Hepatocyte (in vitro differentiated cells): ENCODE measurements at places on chromosomes 13 and 19. TPM values are rescaled to one million over a fixed set of nuclear protein-coding genes. Genes with fewer than 3 reads are reported as not detected.

The MISP3 gene
- total RNA-seq: 3.7 and 4.9 TPM in 2 replicates

DNA sequence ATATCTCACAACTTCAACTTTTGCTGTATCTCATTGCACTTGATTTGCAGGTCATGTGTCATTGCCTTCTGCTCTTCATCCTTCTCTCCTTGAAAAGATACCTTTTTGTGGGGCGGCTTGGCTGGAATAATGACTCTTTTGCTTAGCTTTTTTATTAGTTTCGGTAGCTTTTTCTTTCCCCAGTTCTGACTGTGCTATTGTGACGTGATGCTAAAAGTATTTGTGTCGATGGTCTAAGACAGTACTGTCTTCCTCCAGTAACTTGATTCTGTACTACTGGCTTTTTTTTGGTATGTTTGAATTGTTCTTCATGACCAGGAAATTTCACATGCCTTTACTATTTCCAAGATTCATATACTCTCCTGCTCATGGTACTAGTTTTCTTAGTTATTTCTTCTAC is 63.1 kb downstream of the SLITRK1 start:
- DNase-seq: no peak

DNA sequence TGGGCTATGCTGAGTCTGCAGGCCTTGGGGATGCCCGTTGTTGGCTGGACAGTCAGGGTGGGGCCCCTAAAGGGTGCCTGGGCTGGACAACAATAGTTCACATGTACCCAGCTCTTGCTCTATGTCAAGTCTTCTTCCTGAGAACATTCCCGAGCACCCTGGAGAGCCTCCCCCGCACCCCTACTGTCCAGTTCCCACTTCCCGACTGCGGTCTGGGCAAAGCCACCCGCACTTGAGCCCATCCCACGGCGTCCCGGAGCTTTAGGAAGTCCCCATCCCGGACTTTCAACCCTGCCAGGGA is 1.1 kb upstream of the MPND start:
- no peak for DNase-seq

The THSD8 gene
- total RNA-seq: not detected in 2 replicates

The LGALS14 gene
- total RNA-seq: 0.88 and 1.2 TPM in 2 replicates

The FCAR gene
- total RNA-seq: not detected in 2 replicates

- DNase-seq: no peak
These were observed 6.6 kb upstream of the OR10H5 start for GRCh38 chr19:15780610-15781418.

DNA sequence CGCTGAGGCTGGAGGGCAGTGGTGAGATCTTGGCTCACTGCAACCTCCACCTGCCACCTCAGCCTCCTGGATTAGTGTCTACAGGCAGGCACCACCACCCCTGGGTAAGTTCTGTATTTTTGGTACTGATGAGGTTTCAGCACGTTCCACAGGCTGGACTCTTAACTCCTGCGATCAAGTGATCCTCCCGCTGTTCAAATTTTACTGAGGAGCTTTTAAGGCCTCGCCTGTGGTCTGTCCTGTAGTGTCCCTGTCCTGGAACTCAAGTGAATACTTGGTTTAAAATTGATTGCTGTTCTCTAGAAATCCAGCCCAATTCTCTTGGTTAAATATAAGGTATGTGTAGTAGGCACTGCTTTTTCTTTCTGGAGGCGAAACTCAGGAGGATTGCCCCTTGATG is 65.2 kb downstream of the DPRX start:
- DNase-seq: no peak

The ITGBL1 gene
- total RNA-seq: 0.33 TPM in 1 of 2 replicates, not detected in the other

- no peak for DNase-seq
These were observed 697.8 kb downstream of the DACH1 start for GRCh38 chr13:71169180-71169579.

The MRPL4 gene
- total RNA-seq: 40.1 and 43.7 TPM in 2 replicates

GRCh38 chr19:3304871-3305423 is 61.4 kb upstream of the NFIC start:
- DNase-seq: peak; percentile 77

The LILRA2 gene
- not detected in 2 replicates for total RNA-seq

DNA sequence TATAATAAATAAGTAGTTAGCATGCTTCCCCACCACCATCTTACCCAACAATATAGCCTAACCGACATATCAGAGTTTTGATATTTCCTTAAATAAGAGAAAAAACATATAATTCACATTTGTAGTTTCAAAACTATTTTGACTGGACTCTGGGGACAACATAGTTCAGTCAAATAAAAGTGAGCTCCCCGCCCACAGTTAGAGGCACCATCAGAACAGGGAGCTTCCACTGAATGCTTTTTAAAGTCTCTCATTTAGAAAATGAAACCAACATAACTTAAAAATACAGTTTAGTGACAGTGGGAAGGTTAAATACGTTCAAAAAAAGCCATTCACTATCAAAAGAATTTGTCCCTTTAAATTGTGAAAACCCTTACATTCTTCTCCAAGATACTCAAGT is 92.8 kb downstream of the EPSTI1 start:
- no peak for DNase-seq

DNA sequence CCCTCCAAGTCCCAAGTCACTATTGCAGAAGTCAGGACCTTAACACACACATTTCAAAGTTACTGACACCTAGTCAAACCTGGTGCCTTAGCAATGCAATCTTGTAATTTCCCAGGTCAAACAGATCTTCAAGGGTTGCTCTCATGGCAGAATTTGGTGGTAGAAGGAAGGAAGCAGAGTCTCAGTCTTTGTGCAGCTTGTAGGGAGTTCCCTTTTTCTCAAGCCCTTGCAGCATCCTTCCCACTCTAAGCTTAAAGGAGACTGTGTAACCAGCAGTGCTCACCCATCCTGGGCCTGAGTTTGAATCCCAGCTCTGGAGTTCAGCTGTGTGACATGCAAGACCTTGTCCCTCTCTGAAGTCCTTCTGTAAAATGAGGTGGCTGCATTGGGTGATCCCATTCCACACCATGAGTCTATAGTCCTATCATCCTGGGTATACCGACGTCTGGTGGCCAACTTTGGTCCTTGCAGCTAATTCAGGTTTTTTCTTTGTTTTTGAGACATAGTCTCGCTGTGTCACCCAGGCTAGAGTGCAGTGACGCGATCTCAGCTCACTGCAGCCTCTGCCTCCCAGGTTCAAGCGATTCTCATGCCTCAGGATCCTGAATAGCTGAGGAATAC is 9.8 kb downstream of the SIGLEC10 start:
- DNase-seq: peak; percentile 50

The ZNF345 gene
- total RNA-seq: 4.8 and 7.9 TPM in 2 replicates

DNA sequence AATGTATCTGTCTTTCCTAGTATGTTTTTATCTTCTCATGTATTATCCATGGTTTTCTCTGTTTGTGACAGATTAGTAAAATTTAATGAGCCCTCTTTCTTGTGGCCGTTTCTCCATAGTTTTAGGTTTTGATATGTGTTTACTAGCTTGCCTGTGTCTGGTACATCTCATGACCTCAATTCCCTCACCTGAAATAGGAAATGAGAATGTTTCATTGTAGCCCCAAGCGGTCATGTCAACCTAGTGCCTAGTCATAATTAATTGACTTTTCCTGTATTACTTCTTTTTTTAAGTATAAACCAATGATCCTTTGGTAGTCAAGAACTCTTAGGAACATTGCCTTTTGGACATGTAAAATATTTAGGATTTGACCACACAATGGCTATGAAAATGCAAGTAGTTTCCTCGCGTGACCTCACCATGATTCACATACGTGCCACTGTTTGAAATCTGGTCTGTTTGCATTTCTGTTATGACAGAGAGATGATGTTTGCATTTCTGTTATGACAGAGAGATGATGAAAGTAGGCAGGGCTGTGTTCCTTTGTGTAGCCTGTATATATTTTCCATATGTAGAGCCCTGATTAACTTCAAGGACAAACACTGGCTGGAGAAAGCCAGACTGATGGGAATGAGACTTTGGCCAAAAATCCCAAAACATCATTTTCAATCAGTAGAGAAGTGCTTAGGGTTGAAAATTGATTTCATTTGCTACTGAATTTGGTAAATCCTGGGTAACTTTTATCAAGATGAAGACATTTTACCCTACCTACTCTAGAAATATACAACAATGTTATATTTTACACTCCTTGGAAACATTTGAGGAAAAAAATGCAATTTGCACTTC is 104.8 kb downstream of the TNFRSF19 start:
- peak; percentile 28 for DNase-seq

- peak; percentile 33 for DNase-seq
These were observed 1.0 kb upstream of the ZNF529 start for GRCh38 chr19:36573895-36574720.

The SBNO2 gene
- total RNA-seq: 15.2 and 15.6 TPM in 2 replicates

DNA sequence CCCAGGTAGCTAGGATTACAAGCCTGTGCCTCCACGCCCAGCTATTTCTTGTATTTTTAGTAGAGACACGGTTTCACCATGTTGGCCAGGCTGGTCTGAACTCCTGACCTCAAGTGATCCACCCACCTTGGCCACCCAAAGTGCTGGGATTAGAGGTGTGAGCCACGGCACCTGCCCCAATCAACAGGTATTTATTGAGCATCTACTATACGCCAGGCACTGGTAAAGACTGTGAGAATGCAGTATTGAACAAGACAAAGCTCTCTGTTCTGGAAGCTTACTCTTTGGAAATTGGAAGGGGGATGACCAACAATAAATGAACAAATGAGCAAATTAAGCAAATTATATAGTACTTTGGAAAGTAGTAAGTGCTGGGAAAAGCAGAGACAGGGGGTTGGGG is 21.4 kb upstream of the ERCC1 start:
- DNase-seq: no peak

DNA sequence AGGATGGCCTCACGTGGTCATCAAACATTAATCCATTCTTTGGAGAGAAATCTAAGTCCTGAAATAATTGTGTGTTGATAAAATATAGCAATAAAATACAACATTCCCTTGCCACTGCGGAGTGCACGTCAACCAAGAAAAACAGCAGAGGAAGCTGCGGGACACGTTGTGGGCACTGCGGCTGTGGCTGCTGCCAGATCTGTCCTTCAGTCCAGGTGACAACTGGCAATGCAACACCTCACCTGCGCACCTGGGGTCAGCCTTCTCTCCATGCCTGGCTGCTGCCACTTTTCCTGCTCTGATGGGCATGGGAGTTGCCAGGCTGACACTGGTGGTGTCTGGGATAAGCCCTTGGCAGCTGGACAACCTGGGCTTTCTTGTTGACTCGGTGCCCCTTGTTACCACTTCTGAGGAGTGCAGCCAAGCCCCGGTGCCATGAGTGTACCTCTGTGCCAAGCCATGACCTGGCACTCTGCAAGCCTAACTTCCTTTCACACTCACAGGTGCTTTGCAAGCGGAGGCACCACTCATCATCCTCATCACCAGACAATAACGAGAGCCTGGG is 251.6 kb upstream of the TSHZ3 start:
- DNase-seq: no peak

- no peak for DNase-seq
These were observed 66.0 kb downstream of the ABCC4 start for GRCh38 chr13:95235199-95235756.

DNA sequence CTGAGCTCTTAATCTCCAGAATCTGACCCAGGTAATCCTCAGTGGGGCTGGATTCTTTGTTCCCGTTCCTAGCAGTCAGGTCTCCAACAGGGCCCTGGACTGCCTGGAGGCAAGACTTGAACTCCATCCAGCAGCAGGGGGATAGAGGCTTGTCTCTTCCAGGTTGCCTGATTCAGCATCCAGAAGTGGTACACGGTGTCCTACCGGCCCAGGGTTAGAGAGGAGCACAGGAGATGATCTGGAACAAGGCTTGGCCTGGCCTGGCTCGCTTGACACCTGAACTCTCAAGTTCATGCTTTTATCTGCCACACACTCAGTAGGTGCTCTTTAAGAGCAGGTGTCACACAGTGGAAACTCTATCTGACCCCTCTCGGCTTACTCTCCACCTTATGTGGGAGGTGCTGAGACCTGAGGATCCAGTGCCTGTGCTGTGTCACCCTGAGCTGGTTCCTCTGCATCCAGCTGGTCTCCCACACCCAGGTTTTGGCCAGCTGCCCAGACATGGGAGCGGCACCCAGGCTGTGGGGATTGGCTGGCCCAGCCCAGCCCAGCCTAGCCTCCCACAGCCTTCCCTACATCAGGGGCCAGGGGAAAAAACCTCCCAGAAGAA is at the start of gene CYP4F3:
CYP4F3 (plus strand) TSS at position 604 of the 610 bp plus-strand sequence. CDS start 519 bp downstream, outside the sequence.
- DNase-seq: no peak

The GRIK5 gene
- total RNA-seq: 0.60 and 0.92 TPM in 2 replicates

- DNase-seq: no peak
These were observed 714 bp downstream of the CCDC106 start for GRCh38 chr19:55648585-55649267.

The MTIF3 gene
- total RNA-seq: 66.7 and 82.3 TPM in 2 replicates

The ZNF418 gene
- total RNA-seq: 6.1 and 8.2 TPM in 2 replicates

DNA sequence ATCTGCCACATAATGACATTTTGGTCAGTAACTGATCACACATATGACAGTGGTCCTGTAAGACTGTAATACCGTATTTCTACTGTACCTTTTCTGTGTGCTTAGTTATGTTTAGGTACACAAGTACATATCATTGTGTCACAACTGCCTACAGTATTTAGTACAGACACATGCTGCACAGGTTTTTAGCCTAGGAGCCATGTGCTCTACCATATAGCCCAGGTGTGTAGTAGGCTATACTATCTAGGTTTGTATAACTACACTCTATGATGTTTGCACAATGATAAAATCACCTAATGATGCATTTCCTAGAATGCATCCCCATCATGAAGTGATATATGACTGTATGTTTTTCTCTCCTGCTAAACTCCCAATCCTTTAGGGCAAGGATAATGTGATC is 61.2 kb upstream of the MIR17HG start:
- no peak for DNase-seq

- no peak for DNase-seq
These were observed 9.9 kb downstream of the SLC6A16 start for GRCh38 chr19:49315111-49315510.

- no peak for DNase-seq
These were observed 39.2 kb downstream of the MTMR6 start for GRCh38 chr13:25248071-25248470.

DNA sequence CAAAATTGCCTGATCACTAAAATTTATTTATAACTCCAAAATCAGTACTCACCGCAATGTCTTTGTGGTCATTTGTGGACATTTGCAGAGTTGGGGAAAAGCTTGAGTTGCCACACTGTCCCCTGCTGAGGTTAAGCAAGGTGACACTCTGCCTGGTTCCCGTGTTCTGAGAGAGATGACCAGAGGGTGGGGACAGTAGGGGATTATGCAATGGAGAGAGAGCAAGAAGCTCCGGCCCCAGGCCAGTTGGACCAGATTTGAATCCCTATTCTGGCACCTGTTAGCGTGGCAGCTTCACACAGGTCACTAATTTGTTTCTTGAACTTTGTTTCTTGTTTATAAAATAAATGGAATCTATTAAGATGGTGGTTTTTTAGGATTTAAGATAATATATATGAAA is 17.8 kb downstream of the ERCC5 start:
- no peak for DNase-seq

- peak; percentile 37 for DNase-seq
These were observed 1.5 kb downstream of the NDFIP2 start for GRCh38 chr13:79482281-79482970.
